ENCODE measurements at places on chromosomes 1 and 21.
A peak's percentile ranks its signal among the peaks of the same experiment; 100 is the strongest.

- DNase-seq, result no peak
Measured at GRCh38 chr1:24438423-24438901, 22.9 kb downstream of the NIPAL3 start.

- DNase-seq, result no peak
Measured at GRCh38 chr1:159828176-159828575, 1.5 kb downstream of the SLAMF8 start.

- no peak for DNase-seq
Measured at GRCh38 chr1:187634940-187635339, 806.2 kb downstream of the PLA2G4A start.

GRCh38 chr1:205374210-205375078 lies 17.7 kb upstream of the KLHDC8A start:
- DNase-seq, result no peak

DNA sequence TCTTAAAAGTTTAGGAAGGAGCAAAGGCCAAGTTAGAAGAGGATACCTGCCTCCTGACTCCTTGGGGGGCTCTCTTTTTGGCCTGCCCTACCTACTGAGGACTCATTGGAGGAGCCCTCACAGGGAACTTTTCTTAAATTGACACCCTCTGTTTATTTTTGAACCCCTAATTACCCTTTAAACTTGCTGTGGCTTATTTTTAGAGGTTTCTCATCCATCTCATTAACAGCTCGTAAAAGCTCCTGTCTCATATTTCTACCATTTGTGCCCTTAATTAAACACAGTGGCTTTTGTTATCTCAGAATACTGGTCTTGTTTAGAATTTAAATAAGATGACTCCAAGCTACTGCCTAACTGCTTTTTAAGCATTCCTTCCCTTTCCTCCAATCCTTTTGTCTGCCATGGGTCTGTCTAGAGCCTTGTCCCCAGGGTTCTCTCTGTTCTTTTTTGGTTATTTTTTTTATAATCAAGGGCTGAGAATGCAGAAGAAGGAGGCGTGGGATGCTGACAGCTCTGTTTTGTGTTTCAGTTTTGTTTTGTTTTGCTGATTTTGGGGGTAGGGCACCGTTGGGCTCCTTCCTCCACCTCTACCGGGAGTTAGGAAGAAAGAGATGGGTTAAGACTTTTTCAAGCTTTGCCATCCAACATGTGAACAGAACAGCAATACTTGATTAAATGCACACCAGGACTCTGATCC lies 78.0 kb downstream of the SYT6 start:
- no peak for DNase-seq

DNA sequence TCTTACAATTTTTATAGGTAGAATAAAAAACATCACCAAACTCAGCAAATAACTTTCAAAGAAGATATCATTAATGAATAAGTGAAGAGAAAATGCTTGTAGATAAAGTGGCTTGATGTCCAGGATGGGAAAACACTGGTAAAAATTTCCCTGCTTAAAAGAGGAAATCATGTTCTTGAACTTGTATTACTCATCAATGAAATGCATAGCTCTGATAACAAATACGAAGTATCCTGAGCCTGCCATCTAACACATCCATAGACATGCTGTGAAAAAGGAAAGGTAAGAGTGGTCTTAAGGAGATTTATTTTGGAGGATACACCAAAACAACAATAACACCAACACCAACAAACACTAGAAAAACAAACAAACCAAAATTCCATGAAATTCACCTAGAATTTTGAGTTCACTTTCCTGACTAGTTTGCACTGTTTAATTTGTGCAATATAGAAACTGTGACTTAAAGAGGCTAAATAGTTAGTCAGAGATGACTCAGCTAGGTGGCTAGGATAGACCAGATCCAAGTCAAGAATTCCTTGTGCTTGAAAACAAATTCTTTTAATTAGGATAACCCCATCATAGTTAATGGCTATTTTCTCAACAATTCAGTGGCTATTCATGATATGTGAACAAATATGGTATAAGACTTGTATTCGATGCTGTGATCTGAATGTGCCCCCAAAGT lies 179.8 kb upstream of the KCNK2 start:
- DNase-seq, result no peak

DNA sequence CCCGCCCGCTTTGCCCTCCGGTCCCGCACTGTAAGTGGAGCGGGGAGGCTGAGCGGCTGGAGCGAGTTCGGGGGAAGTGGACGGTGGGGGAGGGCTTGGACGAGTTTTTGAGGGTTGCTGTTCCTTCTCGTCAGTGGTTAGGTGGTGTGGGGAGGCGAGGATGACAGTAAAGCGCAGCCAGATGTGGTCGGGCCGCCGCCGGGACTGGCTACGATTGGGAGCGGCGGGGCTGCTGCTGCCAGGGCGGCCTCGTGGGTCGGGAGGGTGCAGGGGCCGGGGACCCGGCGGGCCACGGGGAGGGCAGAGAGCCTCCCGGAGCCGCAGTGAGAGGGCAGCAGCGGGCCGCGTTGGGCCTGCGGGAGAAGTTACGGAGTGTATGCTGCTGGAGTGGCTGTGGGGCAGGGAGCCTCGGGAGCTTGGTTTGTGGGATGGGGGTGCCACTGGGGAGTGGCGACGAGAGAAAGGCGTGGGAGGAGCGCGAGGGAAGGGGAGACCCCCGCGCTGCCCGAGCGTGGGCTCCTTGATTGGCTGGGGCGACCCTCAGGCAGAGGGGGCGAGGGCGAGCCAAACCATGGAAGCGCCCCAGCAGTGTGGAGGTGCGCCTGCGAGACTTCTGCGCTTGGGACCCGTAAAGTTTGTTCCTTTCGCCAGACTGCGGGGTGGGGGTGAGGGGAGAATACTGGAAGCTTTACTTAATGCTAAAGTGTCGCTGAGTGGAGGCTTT lies 2.1 kb downstream of the ADGRL2 start:
- DNase-seq, result peak; percentile 69

- DNase-seq, result no peak
Measured at GRCh38 chr1:96524100-96524499, 197.5 kb upstream of the PTBP2 start.

GRCh38 chr1:227899141-227899819 lies 48.5 kb downstream of the WNT9A start:
- no peak for DNase-seq

- no peak for DNase-seq
Measured at GRCh38 chr1:115969509-115969908, 6.8 kb upstream of the SLC22A15 start.

DNA sequence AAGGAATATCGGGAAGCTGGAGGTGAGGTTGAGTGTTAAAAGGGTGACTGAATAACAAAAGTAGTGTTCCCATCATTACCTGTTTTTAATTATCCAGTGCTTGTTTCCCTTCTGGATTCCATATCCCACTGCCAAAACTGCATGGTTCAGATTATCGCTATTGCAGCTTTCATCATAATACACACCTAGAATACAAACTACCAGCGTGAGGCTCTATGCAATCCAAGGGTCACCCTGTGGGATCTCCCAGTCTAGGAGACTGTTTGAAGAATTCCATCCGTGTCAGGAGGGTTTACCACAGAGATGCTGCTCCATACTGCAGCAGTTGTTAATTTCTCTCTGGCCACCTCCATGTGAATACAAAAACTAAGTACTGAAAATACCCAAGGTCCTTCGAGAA lies 9.0 kb downstream of the CTSK start:
- DNase-seq, result no peak

GRCh38 chr1:23424293-23425192 lies at the start of gene TCEA3:
Gene TCEA3 (minus strand): TSS chr1:23424748. CDS start chr1:23424633, 115 bp downstream.
- no peak for DNase-seq

GRCh38 chr1:45769261-45769932 lies 18.9 kb upstream of the IPP start:
- no peak for DNase-seq

- DNase-seq, result no peak
Measured at GRCh38 chr1:38014171-38014570, 1.6 kb downstream of the UTP11 start.

GRCh38 chr1:219659005-219659600 lies 46.2 kb upstream of the ZC3H11B start:
- DNase-seq, result no peak

- no peak for DNase-seq
Measured at GRCh38 chr1:203681739-203682138, 55.1 kb downstream of the ATP2B4 start.

DNA sequence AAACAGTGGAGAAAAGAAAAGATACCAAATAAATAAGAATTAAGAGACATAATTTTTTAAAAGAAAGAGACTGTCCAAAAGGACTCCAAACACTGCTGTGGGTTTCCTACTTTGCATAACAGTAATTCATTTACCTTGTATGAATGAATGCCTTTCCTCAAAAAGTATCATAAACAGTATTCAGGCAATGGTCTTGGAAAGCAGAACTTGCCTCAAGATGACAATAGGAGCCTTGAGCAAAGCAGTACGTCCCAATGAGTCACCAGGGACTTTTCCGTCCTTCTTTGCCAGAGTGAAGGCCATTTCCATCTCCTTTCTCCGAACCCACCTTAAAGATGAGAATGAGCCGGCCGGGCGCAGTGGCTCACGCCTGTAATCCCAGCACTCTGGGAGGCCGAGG lies 186.4 kb downstream of the ZBTB18 start:
- DNase-seq, result no peak

DNA sequence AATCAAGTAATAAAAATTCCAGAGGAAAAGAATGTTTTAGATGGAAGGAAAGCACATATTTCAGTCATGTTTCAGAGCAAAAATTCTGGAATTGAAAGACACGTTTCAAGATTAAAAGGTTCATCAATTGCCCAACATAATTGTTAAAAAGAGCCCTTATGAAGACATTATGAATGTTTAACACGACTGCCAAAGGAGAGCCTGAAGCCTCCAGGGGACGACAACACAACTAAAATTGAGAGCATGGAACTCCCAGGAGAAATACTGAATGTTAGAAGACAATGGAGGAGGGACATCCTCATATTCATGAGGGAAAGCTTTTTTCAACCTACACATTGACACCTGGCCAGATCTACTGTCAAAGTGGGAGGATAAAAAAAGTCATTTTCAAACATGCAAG lies 16.0 kb downstream of the OR2T11 start:
- DNase-seq, result peak; percentile 25

GRCh38 chr1:207830788-207831187 lies 78.9 kb downstream of the CD46 start:
- no peak for DNase-seq

- DNase-seq, result no peak
Measured at GRCh38 chr1:209421978-209422680, 161.4 kb upstream of the CAMK1G start.

DNA sequence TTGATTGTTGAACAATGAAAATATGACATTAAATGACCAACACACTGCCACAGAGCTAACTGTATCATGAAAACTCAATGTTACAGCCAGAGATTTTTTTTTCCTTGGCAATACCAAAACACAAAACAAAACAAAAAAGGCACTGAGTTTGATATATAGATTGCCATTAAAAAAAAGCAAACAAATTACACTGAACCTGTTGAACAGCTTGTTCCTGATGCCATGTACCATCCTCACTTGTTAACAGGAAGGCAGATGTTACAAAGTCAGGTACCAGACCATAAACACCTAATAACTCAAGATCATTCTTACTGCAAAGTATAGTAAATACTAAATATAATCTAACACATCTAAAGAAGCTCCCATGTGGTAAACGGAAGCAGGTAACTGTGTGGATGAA lies 75.2 kb downstream of the ZNF644 start:
- DNase-seq, result no peak

DNA sequence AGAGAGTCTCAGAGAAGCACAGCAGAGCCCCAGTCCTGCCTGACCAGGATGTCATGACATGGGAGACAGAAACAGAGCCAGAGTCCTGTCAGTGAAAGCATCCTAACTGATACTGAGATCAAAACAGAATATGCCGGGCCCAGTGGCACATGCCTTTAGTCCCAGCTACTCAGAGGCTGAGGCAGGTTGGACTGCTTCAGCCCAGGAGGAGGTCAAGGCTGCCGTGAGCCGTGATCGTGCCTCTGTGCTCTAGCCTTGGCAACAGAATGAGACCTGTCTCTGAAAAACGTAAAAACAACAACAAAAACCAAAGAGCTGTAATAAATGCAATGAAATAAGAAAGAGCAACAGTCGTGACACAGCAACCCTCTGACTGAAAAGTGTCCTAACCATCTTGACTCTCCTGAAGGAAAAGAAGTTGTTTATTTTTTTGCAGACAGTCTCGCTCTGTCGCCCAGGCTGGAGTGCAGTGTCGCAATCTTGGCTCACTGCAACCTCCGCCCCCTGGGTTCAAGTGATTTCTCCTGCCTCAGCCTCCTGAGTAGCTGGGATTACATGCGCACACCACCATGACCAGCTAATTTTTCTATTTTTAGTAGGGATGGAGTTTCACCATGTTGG lies 189.2 kb downstream of the SLC45A1 start:
- DNase-seq, result no peak

GRCh38 chr1:3065797-3066196 lies 3.2 kb upstream of the PRDM16 start:
- DNase-seq, result no peak

DNA sequence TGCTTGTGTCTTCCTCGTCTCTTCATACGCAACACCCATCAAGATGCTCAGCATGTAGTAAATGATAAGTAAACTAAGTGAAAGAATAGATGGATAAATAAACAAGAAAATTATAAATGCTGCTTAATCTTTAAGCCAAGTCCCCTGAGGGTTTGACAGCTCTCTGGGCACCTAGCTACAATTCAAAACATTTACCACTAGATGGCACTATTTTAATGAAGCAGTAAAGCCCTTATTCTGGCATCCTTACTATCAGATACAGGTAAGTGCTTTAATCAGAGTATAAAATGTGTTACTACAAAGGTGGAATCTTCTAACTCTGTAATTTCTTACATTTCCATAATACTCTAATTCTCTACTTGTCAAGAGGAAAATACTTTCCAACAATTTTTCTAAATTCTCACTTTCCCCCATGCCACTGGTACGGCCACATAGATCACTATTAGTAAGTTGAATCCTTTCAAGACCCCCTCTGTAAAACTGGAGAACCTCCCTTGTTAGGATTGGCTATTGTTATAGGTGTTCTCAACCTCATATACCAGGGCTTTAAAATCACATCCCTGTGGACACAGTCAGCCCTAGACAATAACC lies 137.8 kb downstream of the BARHL2 start:
- peak; percentile 67 for DNase-seq

DNA sequence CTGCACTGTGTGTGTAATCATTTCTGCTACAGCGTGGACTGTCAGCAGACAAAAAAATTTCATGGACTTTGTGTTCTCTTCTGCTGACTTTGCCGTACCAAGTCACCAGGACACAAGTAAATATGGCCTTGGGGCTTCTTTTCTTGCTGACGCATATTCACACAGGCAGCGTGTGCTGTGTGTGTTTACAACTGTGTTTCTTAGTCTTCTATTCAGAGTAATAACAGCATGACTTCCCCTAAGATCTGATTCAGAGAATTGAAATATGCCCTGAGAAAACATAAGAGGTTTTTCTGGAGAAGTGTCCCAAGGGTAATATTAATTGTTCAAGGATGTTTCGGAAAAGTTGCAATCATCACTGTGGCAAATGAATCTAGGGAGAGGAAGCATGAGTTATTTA lies 47.1 kb upstream of the DYNLT5 start:
- DNase-seq, result no peak

GRCh38 chr1:226021401-226021800 lies 22.3 kb upstream of the SDE2 start:
- no peak for DNase-seq

GRCh38 chr1:244181867-244182266 lies 130.8 kb downstream of the ZBTB18 start:
- no peak for DNase-seq
